ENCODE measurements at places on chromosomes 7 and 10. TPM values are rescaled to one million over a fixed set of nuclear protein-coding genes. Genes with fewer than 3 reads are reported as not detected.

Gene SCIN
- 0.39 TPM for total RNA-seq

Gene COL26A1
- 0.24 TPM for total RNA-seq

Gene SRGN
- total RNA-seq = 262 TPM

Gene PKD2L1
- not detected for total RNA-seq

DNA sequence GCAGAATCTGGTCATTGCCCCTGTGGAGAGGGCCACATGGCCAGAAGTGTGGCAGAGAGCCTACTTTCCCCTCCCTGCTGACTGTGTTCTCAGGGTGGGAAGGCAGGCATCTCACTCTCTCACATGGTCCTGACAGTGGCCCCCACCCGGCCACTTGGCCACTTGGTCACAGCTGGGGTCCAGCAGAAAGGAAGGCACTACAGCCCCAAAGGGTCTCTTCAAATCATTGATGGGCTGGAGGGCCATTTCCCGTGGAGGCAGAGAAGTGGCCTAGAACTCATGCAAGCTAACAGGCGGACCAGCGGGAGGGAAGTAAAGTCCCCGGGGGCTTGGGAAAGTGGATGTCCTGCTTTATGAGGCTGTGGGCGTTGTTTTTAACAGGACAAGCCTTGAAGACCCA is 125.3 kb downstream of the EMX2 start:
- no peaks in the 10 kb centered on the region for H3K27me3 ChIP-seq
- H3K4me1 ChIP-seq = no peaks in the 10 kb centered on the region
- no peak for DNase-seq
- H3K36me3 ChIP-seq = no peaks in the 10 kb centered on the region

DNA sequence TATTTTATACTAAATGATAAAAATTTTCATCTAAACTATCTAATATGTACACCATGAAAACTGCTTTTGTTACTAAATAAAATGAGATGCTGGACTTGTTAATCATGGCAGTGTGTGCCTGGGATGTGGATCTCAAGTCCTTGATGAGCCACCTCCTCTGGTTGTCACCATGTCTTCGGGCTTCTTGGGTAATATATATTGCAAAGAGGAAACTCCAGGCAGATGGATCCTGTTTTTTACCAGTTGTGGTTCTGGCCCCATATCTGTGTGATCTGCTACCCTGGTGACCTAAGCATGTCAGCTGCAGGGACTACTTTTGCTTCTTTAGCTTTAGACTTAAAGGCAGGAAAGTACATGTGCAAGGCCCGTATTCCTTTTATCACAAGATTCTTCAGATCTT is 46.2 kb downstream of the TMEM60 start:
- H3K36me3 ChIP-seq = no peaks in the 10 kb centered on the region
- H3K27ac ChIP-seq = no peak overlapping the region
- DNase-seq = no peak
- no peaks in the 10 kb centered on the region for H3K4me1 ChIP-seq
- no peak overlapping the region for H3K4me3 ChIP-seq
- H3K27me3 ChIP-seq = no peaks in the 10 kb centered on the region

DNA sequence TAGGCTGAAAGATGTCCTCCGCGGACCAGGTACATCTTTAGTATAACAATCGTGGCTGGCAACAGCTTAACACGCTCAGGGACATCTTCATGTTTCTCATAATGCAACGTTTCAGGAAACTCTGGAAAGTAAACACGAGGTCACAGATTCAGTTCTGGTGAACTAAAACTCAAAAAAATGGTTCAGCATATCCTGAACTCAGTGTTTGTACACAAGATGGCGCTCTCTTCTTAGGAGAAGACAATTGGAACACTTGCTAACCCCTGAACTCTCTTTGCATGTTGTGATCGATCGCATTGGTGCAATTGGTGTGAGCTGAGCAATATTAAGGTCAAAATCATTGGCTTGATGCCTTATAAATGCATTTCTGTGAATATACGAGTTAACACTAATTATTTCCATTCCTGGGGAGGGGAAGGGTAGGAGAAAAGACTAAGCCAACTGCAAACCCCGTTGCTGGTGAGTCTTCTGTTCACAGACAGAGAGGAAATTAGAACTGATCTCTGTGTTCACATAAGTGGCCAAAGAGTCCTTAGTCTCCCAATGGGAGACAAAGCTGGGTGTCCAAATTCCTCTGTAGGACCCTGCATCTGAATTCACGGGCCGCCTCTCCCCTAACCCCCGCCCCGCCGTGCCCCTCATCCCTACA is 52.6 kb upstream of the FAM180A start:
- H3K4me1 ChIP-seq = no peaks in the 10 kb centered on the region
- DNase-seq = peak; percentile 34
- H3K27me3 ChIP-seq = no peaks in the 10 kb centered on the region
- no peak overlapping the region for H3K27ac ChIP-seq
- H3K36me3 ChIP-seq = no peaks in the 10 kb centered on the region

- H3K4me3 ChIP-seq = no peak overlapping the region
- H3K27me3 ChIP-seq = peaks cover 2% of the 10 kb centered on the region
- no peaks in the 10 kb centered on the region for H3K4me1 ChIP-seq
- DNase-seq = no peak
- H3K36me3 ChIP-seq = no peaks in the 10 kb centered on the region
- H3K27ac ChIP-seq = no peak overlapping the region
These were observed 323.4 kb downstream of the WDR37 start for GRCh38 chr10:1379601-1380000.

Data from naive thymus-derived CD4-positive, alpha-beta T cell (primary cell).